Activated CD8-positive, alpha-beta memory T cell treated with anti-CD3 and anti-CD28 coated beads for 1 hour (primary cell): ENCODE measurements at places on chromosomes 3 and 15.

GRCh38 chr3:9686703-9687102 lies 16.9 kb upstream of the CPNE9 start:
- DNase-seq, result no peak

DNA sequence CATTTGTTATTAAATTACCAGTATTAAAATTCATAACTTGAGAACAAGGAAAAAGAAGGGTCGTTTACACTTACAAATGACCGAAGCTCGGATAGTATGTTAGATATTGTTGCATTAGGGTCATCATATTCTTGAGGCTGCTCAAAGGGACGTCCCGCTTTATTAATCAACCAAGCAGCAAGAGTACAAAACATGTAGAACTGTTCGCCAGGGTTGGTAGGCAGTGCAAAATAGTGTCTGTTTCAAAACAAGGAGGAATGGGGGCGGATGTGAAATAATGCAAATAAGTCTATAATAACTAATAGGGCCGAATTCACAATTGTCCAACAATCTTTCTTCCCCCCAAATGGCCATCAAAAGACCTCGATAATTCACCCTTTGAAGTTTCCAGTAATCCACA lies 2.9 kb downstream of the IFT57 start:
- DNase-seq, result no peak

DNA sequence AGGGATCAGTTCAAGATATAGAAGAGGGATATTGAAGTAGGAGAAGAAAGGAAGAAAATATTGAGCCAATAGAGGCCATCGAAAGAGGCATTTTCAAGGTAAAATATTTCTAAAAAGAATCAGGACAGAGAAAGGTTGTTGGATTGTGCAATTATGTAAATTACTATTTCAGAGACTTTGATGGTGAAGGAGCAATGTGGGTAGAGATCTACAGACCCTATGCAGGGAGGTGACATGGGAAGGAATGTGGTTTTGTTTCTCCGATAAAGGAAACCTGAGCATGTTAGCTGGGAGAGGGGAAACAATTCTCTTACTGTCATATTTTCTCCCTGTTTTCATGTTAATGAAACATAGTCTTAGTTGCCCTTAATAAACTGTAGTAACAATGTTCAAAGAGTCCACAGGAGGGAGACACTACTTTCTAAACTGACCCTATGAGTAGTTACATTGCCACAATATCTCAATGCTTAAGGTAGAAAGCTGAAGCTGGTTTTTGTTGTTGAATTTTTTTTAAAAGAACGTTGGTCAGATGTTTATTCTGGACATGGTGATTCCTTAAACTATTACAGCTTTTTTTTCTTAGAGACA lies 133.3 kb downstream of the GRM7 start:
- DNase-seq, result no peak

DNA sequence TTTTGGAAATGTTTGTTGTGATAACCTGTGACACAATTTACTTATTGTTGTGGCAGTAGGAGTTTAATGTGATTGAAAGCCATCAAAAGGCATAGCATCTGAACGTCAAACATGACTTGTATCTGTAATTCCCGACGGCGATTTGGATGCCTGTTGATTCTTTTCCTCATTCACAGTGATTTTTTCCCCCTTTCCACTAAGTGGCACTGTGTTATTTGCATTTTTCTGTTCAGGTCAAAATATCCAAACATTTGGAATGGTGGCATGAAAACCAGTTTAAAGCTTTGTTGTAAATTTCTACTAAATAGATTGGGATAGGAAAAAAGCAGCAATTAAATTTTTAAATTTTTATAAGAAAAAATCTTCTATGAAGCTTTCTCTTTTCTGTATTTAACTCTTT lies 259.9 kb upstream of the KCNH8 start:
- no peak for DNase-seq

- no peak for DNase-seq
Observed at GRCh38 chr3:109325657-109326056, 9.3 kb upstream of the DPPA2 start.

GRCh38 chr3:3087716-3088465 lies 22.3 kb downstream of the IL5RA start:
- no peak for DNase-seq

DNA sequence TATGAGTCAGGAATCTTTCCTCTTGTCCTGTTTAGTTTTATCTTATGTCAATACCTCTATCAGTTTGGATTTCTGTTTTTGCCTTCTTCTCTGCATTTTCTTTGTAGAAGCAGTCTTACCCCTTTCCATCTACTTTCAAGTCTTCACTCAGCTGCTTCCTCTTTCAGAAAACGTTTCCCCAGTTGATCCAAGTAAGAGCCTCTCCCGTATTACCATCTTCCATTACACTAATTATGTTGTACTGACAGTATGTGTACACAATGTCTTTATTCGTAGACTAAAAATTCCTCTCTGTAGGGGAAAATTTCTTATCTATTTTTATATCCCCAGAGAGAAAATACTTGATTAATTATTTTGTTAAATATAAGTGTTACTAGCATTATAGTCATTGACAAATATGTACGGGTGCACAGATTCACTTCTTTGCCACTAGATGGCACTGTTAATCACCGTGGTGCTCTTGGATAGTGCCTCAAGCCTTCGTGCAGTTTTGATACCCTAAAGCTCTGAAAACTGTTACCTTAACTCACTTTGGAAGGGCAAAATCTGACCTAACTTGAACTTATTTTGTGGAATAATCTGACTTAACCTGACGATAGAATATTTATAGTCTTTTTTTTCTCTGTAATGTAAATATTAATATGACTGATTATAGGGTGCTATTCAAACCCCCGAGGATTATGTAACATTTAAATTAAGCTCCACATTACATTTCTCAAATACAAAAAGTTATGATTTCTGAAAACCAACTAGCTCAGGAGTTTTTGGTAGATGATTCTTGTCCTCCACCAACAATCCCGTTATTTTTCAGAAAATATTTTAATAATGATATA lies 74.2 kb upstream of the POU1F1 start:
- no peak for DNase-seq

DNA sequence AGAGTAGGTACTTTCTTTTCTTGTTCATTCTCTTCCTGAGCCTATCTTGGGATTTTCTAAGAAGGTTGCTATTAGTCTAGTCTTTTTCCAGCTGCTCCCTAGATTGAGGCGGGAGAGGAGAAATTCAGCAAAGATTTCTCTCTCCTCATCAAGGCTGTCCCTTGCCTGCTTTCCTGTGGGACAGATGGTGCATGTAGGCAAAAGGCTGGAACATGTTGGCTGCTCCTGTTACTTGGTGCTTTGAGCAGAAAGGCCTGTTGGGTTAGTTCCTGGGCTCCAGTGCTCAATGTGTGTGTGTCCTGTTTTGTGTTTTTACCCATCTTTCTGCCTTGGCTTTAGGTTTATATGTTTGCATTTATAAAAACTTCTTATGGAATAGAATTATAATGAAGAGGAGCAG lies 9.1 kb upstream of the SNRPN start:
- DNase-seq, result no peak

DNA sequence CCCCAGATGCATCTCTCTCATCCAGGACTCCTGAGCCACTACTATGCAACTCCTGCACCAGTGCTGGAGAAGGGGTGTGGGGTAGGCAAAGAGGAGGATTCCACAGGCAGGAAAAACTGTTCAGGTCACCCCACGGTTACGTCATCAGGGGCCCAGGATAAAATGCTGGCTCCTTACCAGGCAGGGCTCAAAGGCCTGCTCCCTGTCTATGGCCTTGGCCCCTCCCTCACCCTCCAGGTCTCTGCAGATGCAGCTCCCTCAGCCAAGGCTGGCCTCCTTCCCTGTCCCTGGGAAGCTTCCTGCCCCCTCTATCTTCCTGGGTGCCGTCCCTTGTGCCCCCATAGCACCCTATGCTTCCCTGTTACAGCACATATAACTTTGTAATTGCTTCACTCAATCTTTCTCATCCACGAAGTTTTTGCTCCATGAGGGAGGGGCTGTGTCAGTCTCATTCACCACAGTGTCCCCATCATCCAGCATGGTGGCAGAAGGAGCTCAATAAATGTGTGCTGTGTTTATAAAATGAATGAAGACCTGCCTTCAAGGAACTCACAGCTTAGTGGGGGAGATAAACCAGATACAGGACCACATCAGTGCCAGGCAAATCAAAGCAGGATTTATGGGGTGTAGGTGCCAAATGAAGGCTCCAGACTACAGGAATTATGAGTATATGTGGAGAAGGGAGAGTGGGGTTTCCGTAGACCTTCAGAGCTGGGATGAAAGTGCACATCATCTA lies 18.6 kb downstream of the KBTBD13 start:
- DNase-seq, result no peak

GRCh38 chr15:41115161-41115651 lies 874 bp downstream of the INO80 start:
- no peak for DNase-seq
